ENCODE measurements at places on chromosomes 13 and 19.

DNA sequence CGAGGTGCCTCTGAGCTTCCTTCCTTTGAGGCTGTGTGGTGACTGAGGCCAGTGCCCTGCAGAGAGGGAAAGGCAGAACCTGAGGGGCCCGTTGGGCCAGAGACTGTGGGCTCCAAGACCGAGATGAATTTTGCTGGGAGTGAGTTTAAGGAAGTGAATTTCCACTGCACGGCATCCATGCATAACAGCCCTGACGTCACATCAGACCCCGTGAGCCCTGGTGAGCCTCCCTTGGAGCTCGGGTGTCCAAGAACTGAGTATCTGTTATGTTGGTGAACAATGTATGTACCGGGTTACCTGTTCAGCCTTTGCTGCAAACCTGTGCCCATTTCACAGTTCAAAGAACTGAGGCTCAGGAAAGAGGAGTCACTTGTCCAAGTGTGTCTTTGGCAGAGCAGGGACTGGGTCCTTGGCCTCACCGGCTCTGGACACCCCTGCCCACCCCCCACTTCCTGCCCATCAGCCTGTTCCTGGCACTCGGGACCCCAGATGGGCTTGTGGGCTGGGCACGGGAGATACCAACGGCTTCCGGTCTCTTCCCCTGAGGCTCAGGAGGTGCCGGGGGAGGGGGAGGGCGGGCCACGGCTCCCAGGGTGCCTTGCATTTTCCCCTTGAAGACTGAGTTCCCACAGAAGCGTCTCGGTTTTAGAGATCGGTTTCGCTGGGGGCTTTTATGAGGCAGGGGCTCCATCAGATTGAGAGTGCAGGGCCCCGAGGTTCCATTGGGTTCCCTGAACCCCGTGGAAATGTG is 33.7 kb downstream of the NFILZ start:
- DNase-seq: no peak

- DNase-seq: no peak
Measured at GRCh38 chr13:102962430-102962829, 103.8 kb downstream of the SLC10A2 start.

DNA sequence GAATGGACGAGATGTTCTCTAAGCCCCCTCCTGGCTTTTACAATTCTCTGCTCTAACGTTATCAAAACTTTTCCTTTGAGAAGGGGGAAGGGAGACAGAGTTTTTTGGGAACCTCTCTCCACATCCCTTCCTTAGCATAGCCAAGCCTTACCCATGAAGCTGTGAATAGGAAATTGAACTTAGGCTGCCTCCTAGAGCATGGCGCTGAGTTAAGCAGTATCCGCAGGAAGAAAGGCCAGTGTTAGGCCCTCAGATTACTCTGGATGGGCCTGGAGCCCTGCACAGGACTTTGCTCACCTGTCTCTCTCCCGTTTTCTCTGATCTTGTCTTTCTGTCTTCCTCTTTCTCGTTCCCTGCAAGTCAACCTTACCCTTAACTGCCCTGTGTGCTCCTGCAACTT is 39.6 kb downstream of the CYP2B6 start:
- DNase-seq: no peak

DNA sequence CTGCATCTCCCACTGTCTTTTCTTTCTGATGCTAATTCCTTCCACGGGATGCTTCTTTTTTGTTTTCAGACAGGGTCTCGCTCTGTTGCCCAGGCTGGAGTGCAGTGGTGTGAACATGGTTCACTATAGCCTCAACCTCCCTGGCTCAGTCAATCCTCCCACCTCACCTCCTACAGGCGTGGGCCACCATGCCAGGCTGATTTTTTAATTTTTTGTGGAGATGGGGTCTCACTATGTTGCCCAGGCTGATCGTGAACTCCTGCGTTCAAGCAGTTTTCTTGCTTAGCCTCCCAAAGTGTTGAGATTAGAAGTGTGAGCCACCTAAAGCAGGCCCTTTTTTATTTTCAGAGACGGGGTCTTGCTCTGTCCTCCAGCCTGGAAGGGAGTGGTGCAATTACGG is 4.8 kb downstream of the GYS1 start:
- DNase-seq: no peak

DNA sequence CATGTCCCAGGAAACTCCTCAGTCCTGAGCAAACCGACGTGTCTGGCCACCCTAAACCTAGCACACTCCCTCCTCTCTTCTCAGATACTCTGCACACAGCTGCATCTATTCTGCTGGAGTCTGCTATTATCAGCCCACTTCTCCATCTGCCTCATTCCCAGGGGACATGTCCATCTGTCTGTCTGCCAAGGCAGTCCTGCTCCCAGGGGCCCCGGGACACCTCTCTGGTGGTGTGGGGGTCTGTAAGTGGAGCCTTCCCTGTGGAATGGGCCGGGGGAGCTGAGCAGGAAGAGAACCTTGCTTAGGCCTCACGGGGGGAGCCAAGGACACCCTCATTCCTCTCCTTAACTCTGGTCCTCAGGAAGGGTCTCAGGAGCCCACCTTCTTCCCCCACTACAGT is 72.7 kb downstream of the ERICH6B start:
- no peak for DNase-seq

DNA sequence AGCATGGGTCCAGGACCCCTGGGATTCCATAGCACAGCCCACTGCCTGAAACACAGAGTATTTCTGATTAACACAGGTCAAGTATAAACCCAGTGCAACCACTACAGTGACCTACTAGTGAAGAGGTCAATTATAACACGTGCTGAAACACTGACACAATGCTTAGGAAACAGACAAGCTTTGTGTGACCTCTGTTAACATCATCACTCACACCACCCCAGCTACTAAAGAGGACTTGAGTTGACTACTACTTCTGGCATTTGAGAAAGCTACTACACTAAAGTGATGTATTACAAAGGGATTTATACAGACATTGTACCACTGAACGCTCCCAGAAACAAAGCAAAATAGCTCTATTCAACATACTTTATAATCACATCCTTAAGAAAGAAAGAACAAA is 1935.9 kb upstream of the PCDH20 start:
- no peak for DNase-seq

- DNase-seq: no peak
Measured at GRCh38 chr19:33290956-33291622, 11.2 kb downstream of the CEBPA start.
